NT2/D1 (cell line): ENCODE measurements at places on chromosomes 4 and X.

DNA sequence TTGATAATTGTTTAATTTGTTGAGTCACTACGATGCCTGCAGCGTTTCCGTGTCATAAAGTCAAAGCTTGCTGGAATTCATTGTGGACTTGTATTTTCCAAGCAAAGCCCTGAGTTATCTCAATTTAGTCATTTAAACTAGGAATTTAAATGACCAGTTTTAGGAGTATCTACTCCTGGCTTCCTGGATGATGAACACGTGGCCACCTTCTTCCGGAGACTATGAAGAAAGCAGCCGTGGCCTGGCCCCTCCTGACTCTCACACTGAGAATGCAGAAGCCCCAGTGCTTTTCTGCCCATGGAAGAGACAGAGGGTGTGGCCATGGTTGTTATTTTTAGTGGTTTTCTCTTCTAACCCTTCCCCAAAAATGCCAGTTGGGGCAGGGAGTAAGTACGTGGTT is 250.7 kb upstream of the GATB start:
- DNase-seq = no peak

DNA sequence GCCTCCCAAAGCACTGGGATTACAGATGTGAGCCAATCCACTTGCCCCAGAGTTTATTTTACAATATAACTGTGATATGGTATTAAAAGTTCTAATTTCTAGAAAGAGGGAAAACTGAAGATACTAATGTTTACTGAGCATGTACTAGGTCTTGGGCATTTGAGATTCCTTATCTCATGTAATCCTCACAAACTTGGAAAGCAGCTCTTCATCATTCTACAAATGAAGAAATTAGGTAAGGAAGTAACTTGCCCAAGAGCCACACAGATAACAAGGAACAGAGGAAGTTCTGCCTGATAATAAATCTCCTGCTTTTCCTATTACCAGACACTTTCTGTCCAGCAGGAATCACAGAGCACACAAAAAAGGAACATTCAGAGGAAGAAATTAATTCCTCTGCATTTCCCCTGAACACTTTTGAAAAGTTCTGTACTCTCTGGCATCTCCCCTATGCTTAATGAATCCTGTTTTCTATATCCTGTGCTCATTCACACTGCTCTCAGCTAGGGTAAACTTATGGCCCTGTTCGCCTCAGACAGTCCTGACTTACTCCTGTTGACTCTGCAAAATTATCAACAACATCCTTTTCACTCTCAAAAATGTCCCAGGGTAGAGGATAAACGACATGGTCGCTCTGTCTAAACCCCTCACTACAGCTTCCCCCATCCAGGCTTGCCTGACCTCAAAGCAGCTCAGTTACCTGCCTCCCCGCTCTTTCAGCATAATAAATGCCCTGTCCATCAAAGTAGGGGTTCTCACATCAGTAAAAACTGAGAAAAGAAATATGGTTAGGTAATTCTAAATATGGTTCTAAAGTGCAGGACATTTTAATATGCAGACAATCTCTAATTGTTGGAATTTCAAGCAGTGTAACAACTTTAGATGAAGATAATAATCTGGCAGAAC is 13.6 kb downstream of the SH3RF1 start:
- DNase-seq = no peak

GRCh38 chrX:78548012-78548411 is 111.1 kb downstream of the RTL3 start:
- no peak for DNase-seq

- no peak for DNase-seq
Observed at GRCh38 chr4:5882947-5883346, 9.9 kb downstream of the CRMP1 start.

DNA sequence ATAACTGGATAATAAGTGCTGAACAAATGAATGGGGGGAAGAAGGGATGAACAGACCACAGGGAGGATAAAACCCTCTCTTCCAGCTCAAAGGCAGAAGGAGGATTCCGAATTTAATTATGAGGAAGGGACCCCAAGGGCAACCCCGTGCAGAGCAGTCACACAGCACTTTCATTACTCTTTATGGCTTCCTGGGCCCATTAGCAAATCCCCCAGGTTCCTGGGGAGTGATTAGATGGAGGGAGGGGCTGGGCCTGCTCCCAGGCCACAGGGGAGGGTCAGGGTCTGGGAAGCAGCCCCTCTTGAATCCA is 67.1 kb downstream of the PPP2R2C start:
- DNase-seq = no peak

DNA sequence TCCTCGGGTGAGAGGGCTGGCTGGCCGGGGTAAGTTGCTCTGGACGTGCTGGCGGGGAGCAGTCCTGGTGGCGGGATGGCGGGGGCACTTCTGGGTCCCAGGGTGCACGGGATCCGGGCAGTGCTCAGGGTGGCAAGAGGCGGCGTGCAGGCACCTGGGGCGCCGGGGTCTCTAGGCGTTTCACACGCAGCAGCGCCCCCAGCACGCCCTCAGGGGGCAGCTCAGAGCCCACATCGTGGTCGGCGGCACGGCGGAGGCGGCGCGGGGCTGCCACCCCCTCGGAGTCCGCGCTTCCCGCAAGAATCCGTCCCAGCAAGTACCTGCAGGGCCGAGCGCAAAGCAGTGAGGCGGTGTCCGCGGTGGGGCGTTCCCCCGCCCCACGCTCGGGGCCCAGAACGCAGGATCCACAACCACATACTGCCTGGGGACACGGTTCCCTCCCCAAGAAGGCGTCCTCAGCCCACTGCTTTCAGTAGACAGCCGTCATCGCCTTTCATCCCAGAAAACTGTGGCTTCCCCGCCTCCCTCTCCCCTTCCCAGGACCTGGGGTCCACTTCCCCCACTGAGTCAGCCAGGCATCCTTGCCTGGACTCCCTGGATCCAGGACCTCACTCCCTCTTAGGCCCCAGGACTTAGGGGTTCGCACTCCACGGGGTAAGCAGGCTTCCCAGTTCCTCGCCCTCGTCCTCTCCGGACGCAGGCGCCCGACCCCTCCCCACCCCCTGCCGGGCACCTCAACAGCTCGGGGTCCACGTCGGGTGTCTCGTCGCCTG is 4.1 kb downstream of the PCSK1N start:
- no peak for DNase-seq

- DNase-seq = no peak
Observed at GRCh38 chrX:15681433-15681832, 16.8 kb upstream of the CLTRN start.

- DNase-seq = no peak
Observed at GRCh38 chrX:47898024-47898423, 61.3 kb downstream of the ZNF81 start.

- DNase-seq = no peak
Observed at GRCh38 chr4:186586205-186586604, 30.8 kb upstream of the MTNR1A start.

DNA sequence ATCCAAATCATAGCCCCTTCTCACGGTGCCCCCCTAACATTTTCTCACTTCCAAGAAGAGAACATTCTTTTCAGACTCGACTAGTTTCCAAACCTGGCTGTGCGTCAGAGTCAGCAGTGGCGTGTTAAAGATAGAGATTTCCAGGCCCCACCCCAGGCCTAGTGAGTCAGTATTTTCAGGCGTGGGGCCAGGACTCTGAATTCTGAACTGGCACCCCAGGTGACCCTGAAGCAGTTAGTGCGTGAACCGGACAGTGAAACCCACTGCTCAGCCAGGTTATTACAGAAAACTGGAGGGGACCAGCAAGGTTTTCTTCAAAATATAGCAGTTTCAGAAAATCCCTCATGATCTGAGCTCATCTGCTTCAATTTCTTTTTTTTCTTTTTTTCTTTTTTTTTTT is 35.0 kb upstream of the BCOR start:
- no peak for DNase-seq

- DNase-seq = no peak
Observed at GRCh38 chr4:131248314-131248713, 1900.8 kb upstream of the PCDH10 start.

GRCh38 chr4:94814237-94814636 is 56.5 kb downstream of the BMPR1B start:
- DNase-seq = no peak
